ENCODE measurements at places on chromosomes 2 and 18.
A peak's percentile ranks its signal among the peaks of the same experiment; 100 is the strongest.

- DNase-seq = no peak
Observed at GRCh38 chr18:73647391-73647790, 500.2 kb downstream of the FBXO15 start.

DNA sequence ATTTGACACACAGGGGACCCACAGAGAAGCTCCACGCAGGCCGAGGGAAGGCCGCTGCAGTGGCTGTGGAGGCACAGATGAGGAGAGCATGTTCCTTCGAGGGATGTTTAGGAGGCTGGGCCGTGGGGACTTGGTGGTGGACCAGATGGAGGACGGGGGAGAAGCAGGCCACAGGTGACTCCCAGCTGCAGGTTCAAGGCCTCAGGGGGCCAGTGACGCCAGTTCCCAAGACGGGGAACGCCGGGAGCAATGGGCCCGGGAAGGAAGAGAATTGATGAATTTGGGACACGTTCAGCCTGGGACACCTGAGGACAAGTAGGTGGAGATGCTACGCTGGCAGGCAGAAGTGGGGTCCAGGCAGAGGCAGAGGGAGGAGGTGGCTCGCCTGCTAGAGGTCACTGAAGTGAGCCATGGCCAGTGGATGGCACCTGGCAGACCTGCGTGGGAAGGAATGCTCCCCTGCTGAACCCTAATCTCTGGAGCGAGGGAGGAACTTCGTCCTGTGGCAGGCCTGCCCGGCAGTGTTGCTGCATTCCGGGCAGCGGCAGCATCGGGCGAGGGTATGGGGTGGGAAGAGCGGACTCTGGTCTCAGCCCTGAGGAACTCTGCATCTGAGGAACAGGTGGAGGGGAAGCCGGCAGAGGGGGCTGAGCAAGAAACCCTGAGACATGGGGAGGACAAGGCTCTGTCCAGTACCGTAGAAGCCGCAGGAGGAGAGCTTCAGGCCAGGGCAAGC, 25.2 kb upstream of the HPCAL1 start:
- no peak for DNase-seq

DNA sequence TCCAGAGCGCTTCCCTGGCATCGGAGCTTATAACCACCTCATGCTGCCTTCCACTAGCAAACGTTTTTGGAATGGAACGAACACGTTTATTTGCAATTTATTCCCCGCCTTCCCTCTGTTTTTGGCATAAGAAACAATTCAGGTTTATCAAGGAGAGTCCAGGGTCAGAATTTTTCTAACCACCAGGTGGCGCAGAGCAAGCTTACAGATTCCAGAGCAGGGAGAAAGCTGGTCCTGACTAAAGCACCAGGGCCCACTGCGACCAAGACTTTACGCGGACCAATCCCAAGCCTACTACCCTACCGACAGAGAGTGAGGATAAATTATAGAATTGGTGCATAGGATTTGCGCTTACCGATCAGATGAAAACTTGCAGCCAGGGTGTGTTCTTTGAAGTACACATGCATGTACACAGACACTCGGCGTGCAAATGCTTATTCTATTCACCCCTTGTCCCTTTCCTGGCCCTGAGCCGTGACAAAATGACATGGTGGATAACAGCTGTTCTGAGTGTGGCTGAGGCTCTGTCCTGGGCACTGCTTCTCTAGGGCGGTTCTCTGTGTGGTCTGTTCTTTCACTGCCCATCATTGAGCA, 34.7 kb downstream of the NAPG start:
- DNase-seq = peak; percentile 26

- DNase-seq = peak; percentile 83
Observed at GRCh38 chr2:20584399-20585358, 66.2 kb downstream of the HS1BP3 start.

DNA sequence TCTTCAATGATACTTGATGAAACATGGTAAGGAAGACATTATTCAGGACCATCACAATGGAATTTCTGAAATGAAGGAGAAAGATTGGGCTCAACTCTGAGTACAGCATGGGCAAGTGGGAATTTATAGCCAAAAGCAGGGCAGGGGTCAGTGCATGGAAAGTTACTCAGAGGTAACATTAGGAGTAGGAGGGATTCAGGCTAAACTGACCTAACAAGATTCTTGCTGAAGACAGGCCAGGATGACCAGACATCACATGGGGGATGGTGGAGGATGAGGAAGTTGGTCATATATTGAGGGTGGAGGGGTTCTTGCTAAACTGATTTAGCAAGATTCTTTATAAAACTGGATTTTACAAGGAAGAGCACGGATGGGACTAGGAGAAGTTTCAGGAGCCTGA, 489.8 kb downstream of the ADCYAP1 start:
- DNase-seq = no peak

- DNase-seq = no peak
Observed at GRCh38 chr2:127103243-127104165, 3.5 kb downstream of the BIN1 start.

DNA sequence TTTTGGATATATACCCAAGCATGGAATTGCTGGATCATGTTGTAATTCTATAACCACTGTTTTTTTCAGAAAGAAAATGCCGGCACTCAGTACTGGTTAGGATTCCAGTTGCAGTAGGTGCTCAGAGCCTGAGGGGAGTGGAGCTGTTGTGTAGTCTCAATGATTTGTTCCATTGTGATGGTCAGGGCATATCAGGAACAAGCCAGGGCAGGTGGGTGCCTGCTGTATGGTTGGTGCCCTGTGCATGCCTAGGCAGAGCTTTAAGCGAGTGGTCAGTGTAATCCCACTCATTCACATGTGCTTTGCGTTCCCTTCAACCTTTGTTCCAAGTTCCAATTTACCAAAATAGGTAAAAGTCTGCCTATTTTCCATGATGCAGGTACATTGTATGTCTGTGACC, 100.9 kb downstream of the FHOD3 start:
- no peak for DNase-seq

DNA sequence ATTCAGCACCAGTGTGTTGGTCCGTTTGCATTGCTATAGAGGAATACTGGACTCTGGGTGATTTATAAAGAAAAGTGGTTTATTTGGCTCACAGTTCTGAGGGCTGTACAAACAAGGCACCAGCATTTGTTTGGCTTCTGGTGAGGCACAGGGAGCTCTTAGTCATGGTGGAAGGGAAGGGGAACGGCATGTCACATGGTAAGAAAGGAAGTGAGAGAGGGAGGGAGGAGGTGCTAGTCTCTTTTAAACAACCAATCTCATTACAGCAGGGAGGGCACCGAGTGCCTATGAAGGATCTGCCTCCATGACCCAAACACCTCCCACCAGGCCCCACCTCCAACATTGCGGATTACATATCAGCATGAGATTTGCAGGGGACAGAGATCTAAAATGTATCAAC, 143.9 kb upstream of the DLX2 start:
- DNase-seq = no peak

GRCh38 chr2:64700133-64700809, 46.6 kb upstream of the SERTAD2 start:
- no peak for DNase-seq

GRCh38 chr18:42604820-42605219, 510.7 kb downstream of the RIT2 start:
- DNase-seq = no peak

GRCh38 chr2:85878719-85879370, 9.9 kb downstream of the ST3GAL5 start:
- DNase-seq = no peak

DNA sequence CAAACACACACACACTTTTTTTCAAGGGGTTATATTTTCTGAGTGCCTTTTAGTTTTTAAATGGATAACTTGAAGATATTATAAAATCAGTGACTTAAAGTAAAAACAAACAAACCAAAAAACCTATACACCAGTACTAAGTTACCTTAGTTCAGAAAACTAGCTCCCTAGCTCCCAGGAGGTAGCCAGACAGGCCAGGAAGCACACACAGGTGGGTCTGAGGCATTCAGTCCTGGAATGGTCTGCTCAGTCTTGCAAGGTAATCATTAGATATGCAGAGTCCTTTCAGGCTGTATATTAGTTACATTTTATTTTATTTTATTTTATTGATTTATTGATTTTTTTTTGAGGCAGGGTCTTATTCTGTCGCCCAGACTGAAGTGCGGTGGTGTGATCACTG, 10.7 kb upstream of the DYNC2LI1 start:
- DNase-seq = no peak

DNA sequence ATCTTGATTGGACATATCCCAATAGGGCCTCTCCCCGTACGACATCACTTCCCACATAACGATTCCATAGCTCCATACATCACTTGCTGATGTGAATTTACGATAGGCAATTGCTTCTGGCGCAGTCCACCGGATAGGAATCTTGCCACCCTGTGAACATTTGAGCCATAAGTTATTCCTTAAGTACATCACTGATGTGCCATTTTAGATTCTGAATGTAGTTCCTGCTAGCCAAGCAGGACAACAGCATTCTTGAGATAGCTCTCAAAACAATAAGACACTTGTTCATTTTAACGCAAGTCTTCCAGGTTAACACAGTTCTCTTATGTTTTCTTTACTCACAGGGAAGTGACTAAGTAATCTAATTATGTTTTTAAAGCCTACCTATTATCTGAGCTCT, 138.0 kb downstream of the EPHA4 start:
- no peak for DNase-seq

- no peak for DNase-seq
Observed at GRCh38 chr2:29157131-29157530, 41.9 kb downstream of the CLIP4 start.

DNA sequence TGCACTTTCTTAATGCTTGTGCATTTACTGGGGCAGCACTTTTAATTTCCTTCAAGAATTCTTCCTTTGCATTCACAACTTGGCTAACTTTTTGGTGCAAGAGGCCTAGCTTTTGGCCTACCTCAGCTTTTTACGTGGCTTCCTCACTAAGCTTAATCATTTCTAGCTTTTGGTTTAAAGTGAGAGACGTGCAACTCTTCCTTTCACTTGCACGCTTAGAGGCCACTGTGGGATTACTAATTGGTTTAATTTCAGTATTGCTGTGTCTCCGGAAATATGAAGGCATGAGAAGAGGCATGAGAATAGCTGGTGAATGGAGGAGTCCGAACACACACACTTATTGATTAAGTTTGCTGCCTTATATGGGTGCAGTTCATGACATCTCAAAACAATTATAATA, 354.1 kb downstream of the DLGAP1 start:
- DNase-seq = no peak

DNA sequence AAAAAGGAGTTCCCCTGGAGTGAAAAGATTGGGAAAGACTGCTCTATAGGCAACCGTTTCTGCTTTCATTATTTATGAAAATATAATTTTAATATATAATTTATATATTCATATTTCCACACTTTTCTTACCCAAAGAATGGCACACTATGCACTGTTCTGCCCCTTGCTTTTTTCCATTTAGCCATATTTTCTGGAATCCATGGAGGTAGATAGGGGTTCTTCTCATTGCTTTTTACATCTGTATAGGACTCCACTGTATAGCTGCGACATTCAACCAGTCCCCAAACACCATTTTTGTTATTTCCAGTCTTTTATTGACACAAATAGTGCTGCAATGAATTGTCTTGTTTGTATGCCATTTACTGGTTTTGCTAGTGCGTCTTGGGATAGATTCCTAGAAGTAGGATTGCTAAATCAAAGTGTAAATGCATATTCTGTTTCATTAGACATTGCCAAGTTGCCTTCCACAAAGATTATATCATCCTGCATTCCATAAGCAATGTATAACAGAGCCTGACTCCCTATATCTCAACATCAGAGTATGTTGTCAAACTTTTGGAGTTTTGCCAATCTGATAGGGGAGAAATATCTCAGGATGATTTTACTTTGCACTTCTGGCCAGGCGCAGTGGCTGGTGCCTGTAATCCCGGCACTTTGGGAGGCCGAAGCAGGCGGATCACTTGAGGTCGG, 26.6 kb upstream of the TCF7L1 start:
- DNase-seq = peak; percentile 71

- DNase-seq = no peak
Observed at GRCh38 chr2:128651000-128651399, 332.3 kb upstream of the HS6ST1 start.

- DNase-seq = no peak
Observed at GRCh38 chr2:217863883-217864282, 138.9 kb downstream of the TNS1 start.

DNA sequence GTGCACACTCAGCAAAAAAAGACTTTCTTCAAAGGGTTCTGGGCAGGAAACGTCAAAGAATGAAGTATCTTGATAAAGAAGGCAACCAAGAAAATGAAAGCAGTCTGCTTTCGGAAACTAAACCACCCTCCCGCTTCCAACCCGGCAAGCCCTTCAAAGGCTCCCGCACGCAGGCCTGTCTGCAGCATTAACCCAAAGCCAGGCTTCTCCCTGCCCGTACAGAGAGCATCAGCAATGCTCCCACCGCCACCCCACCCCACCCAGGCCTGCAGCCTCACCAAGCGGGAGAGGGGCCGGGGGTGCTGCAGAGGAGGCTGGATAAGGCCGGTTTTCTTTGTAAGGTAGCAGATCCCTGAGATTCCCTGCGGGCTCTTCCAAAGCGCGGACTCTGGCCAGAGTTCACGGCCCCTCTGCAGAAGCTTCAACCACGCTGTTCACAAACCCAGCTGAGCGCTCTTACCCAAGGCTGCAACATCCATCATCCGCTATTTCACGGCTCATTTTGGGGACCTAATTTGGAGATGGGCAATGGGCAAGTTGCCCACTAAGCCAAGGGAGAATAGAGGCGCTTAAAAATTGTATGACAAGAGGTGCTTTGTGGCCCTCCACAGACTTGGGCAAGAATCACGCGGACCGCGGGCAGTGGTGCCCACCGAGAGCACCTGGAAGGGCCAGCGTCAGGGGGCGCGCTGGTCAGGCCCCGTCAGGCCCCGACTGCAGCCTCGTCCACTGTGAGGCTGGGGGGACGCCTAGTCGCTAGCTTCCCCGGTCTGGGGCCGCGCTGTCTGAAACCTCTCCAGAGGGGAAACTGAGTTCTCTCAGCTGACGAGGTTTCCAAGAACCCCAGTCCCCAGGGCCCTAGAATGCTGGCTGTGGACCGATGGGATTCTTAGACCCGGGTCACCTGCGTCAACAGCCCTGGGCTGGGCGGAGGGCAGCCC, 225.4 kb upstream of the ID2 start:
- no peak for DNase-seq

DNA sequence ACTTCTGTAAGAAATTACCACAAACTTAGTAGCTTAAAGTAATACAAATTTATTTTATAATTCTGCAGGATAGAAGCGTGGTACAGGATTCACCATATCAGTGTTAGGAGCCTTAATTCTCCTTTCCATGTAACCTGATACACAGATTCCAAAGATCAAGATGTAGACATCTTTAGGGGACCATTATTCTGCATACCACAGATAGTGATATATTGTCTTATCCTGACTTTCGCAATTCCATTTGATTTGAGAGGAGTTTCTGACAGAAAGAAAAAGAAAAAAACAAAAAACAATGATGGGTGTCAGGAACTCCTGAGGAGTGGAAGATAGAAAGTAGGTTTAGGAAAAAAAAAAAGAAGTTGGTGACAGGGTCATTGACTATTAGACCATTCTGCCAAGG, 24.1 kb downstream of the KLHL23 start:
- DNase-seq = no peak

Measured in skeletal muscle cell (primary cell).